ENCODE measurements at places on chromosomes 12 and 14. TPM values are rescaled to one million over a fixed set of nuclear protein-coding genes. Genes with fewer than 3 reads are reported as not detected.

The SNRNP35 gene
- 21.9 TPM for total RNA-seq

The PROX2 gene
- total RNA-seq, result not detected

The APOF gene
- 3.3 TPM for total RNA-seq

The RAPGEF3 gene
- total RNA-seq, result not detected

The FAM90A1 gene
- total RNA-seq, result not detected

The CLEC1B gene
- not detected for total RNA-seq

DNA sequence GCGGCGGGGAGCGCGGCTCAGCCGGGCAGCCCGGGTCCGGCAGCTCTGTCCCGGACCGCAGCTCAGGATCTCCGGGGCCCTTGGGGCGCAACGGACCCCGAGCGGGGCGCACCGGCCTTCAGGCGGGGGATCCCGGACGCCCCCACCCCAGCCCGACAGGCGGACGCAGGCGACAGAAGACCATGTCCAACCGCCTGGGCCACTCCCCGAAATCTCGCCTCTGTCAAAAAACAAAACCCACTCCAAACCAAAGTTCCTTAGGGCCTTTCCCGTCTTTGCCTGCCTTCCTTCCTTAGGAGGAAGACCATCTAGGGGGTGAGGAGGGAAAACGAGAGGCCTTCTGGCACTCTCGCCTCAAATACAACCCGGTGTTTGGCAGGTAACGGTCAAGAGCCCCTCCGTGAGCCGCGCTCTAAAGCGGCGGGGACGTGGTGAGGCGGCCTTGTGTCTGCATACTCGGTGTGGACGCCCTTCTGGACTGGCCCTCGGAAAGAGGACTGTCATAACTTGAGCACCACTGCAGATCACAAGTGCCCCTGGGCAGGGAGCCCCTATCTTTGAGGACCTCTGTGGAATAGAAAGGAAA lies 604 bp downstream of the HCFC2 start:
- DNase-seq, result no peak

DNA sequence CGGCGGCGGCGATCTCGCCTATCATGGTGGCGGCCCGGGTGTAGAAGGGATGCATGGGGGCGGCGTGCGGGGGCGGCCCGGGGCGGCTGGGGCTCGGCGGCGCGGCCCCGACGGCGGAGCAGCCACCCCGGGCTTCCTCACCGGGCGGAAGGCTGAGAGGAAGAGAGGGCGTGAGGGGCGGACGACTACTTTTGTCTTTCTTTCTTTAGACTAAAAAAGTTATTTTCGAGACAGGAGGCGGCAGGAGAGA lies 240 bp downstream of the BTG1 start:
- no peak for DNase-seq

DNA sequence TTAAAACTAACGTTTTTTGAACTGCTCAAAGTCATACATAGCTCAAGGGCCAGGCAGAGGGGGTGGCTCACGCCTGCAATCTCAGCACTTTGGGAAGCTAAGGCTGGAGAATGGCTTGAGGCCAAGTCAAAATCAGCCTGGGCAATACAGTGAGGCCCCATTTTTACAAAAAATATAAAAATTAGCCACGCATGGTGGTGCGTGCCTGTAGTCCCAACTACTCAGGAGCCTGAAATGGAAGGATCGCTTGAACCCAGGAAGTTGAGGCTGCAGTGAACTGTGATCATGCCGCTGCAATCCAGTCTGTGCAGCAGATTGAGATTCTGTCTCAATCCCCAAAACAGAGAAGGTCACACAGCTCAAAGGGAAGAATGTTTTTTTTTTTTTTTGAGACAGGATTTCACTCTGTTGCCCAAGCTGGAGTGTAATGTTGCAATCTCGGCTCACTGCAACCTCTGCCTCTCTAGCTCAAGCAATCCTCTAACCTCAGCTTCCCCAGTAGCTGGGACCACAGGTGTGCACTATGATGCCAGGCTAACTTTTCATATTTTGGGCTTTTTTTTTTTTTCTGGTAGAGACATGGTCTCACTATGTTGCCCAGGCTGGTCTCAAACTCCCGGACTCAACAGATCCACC lies 2.9 kb downstream of the RBM23 start:
- peak; percentile 74 for DNase-seq

GRCh38 chr14:104366931-104367865 lies 212.4 kb upstream of the C14orf180 start:
- no peak for DNase-seq

DNA sequence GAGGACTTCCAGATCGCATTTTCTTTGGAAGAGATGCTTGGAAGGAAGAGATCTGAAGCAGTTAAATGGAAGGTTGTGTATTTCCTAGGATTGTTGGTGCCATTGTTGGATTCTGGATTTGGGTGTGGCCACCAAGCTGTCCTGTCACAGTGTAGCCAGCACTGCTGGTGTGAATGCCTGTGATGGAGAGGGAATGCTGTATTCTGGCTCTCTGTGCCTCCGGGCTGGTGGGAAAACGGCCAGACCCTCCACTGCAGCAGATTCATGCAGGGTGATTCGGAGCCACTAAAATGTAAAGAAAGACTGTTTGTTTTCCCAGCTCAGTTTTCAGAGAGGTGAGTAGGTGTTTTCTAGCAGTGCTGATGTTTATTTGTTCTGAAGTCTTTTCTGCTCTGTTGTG lies 30.7 kb upstream of the MANSC4 start:
- DNase-seq, result no peak

DNA sequence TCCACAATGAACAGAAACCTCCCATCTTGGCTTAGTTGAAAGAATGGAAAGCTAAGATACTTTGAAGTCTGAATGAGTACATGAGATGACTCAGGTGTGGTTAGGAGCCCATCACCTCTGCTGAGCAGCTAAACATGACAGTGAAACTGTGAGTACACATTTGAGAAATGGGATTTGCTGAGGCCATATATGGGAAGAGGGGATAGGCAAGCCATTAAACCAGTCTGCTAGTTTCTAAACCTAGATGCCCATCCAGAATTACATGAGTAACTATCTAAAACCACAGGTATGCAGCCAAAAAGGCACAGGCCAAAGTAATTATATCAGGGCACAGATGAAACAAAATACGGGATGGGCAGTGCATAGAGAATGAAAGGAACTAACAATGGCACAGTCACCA lies 41.2 kb downstream of the NKX2-1 start:
- no peak for DNase-seq

- no peak for DNase-seq
Measured at GRCh38 chr12:115191342-115191741, 507.4 kb upstream of the TBX3 start.
